ENCODE measurements at places on chromosomes 5 and 9.
A peak's percentile ranks its signal among the peaks of the same experiment; 100 is the strongest.

DNA sequence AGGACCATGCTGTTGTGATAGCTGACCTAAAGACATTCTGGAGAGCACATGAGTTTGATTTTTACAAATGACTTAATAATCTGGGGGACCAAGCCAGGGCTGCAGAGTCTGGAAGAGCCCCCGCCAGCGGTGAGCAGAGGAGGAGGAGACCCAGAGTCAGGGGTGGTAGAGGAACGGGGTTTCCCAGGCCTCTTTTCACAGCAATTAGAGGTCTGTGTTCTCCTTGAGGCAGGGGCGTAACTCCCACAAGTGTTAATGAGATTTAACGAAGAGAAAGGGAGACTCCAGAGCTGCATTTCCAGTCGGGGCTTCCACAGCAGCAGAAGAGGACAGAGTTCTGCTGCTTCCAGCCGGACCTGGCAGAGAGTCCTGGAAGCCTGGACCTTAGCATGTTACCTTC lies 137.9 kb upstream of the SLC24A2 start:
- no peak for DNase-seq

DNA sequence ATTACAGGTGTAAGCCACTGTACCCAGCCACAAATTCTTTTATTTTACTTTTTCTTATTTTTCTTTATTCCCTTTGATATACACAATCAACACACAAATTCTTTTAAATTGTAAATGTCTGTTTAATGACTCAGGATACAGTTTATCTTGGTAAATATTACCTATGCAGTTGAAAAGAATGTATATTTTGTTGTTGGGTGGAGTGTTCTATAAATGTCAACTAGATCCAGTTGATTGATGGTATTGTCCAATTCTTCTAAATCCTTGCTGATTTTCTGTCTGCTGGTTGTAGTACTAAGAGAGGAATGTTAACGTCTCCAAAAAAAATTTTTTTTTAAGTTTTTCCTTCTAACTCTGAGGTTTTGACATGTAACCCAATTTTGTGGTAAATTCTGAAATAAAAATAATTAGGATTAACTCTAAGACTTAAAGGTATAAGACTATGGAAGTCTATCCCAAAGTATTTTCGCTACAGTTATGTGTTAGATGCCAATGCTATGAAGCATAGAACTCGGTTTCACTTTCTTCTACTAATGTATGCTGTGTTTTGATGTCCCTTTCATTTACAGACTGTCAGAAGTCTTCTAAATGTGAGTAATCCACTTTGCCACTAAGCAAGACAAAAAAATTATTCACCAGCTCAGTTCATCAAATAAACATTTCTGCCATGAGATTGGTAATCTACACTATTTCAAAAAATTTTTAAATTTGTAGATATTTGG lies 720.2 kb upstream of the C9orf72 start:
- no peak for DNase-seq

DNA sequence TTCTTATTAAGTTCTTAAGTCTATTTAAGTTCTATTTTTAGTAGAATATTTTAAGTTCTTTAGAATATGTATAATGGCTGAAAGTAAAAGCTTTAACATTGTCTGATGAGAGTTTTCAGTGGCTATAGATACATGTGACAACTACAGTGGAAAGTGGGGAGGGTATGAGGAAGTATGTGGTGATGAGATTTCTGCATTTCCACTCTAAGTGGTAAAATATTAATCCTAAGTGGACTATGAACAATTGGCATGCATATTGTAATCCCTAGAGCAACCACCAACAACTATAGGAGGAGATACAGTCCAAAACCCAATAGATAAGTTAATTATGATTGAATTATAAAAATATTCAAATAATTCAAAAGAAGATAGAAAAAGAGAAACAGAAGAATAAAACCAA lies 183.6 kb downstream of the GADD45G start:
- DNase-seq: no peak

- DNase-seq: no peak
These were observed 67.7 kb downstream of the ABCA1 start for GRCh38 chr9:104860263-104860662.

DNA sequence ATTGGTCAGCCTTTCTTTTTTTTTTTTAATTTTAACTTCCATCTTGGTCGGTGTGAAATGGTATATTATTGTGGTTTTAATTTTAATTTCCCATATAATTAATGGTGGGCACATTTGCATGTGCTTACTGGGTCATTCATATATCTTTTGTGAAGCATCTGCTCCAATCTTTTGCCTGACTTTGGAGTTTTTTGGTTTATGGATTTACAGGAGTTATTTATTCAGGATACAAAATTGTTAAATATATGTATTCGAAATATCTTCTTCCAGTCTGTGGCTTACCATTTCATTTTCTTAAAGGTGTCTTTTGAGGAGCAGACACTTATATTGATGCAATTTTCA lies 682 bp upstream of the RIGI start:
- no peak for DNase-seq

DNA sequence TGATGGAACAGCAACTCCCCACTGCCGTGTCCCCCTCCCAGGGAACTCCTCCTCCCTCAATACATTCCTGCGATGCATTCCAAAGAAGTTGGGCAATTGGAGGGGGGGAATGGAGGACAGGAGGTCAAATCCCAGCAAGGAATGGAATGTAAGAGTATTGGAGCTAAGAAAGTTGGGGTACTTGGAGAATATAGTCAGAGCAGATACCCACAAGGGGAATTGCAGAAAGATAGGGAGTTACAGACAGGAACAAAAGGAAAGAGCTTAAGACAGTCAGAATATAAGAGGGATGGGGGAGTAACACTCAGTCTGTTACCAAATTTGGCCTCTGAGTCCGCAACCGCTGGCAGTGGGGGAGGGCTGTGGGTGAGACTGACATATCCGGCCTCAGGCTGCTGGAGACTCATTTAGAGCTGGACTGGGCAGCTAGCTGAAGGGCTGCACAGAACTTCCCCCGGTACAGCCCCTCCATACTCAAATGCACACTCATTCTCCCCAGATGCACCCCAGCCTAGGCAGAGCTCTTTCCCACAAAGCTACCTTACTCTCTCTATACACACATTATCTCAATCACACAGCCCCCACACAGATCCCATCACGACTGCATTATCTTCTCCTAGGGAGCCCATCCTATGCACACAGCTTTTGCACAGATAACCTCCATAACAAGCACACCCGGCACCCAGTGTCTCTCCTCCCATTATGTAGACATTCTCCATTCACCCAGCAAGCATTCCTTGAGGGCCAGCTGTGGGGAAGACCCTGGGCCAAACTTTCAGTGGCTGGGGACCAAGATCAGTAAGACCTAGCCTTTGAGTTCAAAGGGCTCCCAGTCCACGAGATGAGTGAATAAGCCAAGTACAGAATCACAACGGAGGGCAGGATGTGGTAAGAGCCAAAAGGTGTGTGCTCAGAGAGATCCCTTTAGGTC lies 3.7 kb downstream of the TLN1 start:
- no peak for DNase-seq

GRCh38 chr5:164484948-164485347 lies 979.5 kb downstream of the MAT2B start:
- DNase-seq: no peak

DNA sequence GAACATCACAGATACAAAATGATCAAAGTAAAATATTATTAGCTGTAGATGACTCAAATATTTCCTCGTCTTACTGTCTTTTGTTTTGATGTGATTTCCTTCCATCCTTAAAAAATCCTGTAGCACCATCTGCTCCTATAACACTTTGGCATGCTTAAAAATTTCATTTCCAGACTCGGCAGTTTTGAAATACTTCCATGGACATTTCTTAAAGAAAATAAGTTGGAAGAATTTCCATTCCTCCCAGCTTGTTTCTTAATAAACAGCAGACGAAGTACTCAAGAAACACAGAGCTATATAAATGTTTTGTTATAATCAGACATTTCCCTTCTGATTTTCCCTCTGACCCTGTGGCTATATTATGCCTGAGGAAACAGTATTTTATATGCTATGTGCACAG lies 41.2 kb upstream of the SVEP1 start:
- no peak for DNase-seq

GRCh38 chr5:109668668-109669422 lies 20.9 kb upstream of the MAN2A1 start:
- no peak for DNase-seq

- DNase-seq: no peak
These were observed at the start of gene LCP2 for GRCh38 chr5:170297589-170298462. TSS of gene LCP2 (minus strand) at chr5:170297777. CDS start at chr5:170297611, 166 bp downstream.

DNA sequence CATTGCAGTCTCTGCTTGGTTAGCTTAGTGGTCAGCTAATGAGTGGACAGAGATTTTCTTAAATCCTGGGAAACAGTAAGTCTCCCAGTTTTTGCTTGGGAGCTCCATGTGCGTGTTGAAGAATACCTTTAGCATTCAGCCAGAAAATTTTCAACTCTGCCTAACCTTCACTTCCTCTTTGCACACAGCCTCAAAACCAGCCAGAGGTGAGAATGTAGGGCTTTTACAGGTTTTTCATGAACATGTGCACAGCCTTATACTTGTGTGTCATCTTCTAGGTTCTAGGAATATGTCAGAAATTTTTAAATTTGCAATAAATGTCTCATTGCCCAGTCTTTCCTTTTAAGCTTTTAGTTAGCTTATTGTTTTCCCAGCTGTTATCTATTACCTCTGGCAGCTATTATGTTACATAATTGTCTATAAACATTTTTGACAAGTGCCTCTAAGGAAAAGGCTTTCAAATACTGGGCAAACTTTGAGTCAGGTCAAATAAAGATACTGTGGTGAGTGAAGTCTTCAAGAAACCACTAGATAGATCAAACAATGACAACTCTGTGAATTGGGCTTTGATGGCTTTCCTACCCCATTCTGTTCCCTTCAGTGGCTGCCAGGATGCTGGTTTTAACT lies 12.7 kb downstream of the ADGRV1 start:
- DNase-seq: no peak

GRCh38 chr9:34744295-34745221 lies 34.6 kb upstream of the CCL21 start:
- no peak for DNase-seq

DNA sequence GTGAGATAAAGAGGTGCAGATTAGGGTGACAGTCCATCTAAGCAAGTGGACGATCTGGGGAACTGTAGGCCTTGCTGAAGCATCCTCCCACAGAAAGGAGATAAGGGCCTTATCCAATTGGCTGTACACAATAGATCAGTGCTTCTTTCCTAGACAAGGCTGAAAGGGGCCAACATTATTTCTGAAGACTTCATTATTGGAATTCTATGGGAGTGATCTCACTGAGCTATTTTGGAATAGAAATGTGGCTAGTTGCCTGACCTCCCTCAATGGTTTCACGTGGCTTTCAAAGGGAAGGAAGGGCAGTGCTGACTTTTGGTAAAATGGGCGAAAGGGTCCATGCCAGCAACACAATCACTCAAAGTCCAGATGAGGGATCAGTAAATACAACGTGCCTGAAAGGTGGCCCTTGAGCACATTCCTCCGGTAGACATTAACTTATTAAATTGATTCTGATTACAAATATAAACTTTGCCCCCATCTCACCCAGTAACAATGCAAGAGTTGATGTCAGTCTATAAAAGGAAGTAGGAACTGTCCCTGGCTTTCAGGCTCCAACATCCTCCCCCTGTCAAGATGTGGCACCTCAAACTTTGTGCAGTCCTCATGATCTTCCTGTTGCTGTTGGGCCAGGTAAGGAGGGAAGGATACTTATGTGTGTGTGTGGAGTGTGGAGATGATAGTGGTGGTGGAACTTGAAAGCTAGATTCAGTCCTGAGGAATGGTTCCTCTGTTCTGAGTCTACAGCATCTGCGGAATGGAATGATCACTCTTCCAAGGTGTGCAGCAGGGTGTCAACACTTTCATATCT lies at the start of gene LEAP2:
Gene LEAP2, plus strand, starts transcription at position 550 of the 811 bp plus-strand sequence. Its CDS starts 27 bp downstream, at position 577.
- DNase-seq: no peak

- DNase-seq: no peak
These were observed 33.8 kb upstream of the LECT2 start for GRCh38 chr5:135988546-135988945.

- no peak for DNase-seq
These were observed 421.9 kb upstream of the KCNN2 start for GRCh38 chr5:113939988-113940387.

DNA sequence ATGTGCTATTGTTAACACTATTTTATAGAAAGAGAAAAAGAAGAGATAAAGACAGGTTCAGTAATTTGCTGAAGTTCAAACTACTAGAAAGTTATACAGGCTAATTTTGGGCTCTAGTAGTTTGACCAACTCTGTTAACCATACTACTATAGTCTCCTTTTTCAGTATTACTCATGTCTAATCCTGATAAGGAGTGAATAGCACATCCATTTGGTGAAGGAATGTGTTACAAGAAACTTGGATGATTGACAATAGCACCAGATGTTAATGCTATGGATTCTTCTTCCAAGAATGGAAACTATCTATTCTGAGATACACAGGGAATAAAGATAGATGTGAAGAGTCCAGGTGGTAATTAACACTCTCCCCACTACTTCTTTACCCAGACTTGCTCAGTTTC lies 677.3 kb downstream of the PRELID2 start:
- no peak for DNase-seq

DNA sequence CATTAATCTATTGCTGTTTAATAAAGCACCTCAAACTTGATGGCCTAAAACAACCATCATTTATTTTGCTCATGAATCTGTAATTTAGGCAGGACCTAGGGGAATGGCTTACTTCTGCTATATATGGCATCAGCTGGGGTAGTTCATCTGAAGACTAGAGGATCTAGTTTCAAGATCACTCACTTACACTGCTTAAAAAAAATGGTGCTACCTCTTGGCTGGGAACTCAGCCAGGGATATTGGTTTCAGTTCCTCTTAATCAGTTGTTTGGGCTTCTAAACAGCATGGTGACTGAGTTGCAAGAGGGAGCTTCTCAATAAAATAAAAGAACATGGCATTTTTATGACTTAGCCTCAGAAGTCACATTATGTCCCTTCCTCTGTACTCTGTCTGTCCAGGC lies 142.0 kb downstream of the FAM114A2 start:
- no peak for DNase-seq

- no peak for DNase-seq
These were observed 219.6 kb downstream of the DENND1A start for GRCh38 chr9:123710299-123710698.

DNA sequence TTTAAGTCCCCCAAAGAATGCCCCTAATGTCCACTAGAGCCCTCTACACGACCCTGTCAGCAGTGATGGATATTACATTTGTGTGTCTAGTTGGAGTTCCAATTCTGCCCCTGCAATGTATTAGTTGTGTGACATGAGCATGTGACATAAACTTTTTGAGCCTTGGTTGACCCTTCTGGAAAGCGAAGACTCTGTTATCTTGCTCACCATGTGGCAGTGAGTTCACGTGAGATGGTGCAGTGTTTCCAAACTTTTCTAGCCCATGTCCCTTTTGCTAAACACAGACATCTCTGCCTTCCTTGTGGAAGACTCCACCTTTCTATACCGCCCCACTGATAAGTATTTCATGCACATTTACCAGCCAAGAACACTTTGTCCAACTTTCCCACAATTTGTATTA lies 87.0 kb upstream of the BOD1 start:
- DNase-seq: no peak

- peak; percentile 21 for DNase-seq
These were observed 1.3 kb downstream of the UBE2R2 start for GRCh38 chr9:33818167-33818846.

GRCh38 chr5:87136733-87137132 lies 130.9 kb upstream of the RASA1 start:
- DNase-seq: no peak

- DNase-seq: no peak
These were observed 209.5 kb downstream of the SLIT3 start for GRCh38 chr5:169091396-169091980.

Measured in SK-N-SH (cell line).